ENCODE measurements at places on chromosomes 4 and X. TPM values are rescaled to one million over a fixed set of nuclear protein-coding genes. Genes with fewer than 3 reads are reported as not detected.

The TRAPPC11 gene
- total RNA-seq = 76.9 TPM

The RWDD4 gene
- total RNA-seq = 19.1 TPM

- no peak for DNase-seq
Measured at GRCh38 chr4:7646384-7647061, 211.8 kb upstream of the PSAPL1 start.

DNA sequence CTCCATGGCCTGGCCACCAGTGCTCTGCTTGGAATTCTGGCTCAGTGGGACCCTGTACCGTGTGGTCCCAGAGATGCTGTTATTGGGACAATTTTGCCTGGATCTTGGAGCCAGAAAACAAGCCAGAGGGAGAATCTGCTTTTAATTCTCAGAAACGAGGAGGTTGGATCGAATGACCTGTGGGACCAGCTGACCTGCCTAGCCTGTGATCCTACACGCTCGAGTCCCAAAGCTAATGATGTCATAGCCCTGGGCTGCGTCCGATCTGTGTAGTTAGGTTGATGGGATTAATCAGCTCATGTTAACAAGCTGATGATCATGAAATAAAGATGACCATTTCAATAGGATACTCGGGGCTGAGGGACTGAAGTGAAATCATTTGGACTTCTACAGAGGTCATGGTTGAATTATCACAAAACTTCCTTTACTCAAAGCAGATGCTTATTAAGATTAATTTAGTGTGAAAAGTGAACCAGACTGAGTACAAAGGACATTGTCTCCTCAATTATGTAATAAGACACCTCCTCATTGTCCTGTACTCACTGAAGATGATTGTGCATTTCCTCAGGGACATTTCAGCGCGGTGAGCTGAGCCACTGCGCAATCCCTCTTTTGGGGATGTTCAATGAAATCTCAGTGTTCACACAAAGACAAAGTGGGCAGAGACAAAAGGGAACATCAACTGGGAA is 51.9 kb upstream of the STX18 start:
- no peak for DNase-seq

The TKTL1 gene
- 0.38 TPM for total RNA-seq

The ATOH1 gene
- total RNA-seq = not detected

The ZNF157 gene
- total RNA-seq = 0.19 TPM

The HTT-AS gene
- total RNA-seq = not detected

The CBR4 gene
- 11.6 TPM for total RNA-seq

DNA sequence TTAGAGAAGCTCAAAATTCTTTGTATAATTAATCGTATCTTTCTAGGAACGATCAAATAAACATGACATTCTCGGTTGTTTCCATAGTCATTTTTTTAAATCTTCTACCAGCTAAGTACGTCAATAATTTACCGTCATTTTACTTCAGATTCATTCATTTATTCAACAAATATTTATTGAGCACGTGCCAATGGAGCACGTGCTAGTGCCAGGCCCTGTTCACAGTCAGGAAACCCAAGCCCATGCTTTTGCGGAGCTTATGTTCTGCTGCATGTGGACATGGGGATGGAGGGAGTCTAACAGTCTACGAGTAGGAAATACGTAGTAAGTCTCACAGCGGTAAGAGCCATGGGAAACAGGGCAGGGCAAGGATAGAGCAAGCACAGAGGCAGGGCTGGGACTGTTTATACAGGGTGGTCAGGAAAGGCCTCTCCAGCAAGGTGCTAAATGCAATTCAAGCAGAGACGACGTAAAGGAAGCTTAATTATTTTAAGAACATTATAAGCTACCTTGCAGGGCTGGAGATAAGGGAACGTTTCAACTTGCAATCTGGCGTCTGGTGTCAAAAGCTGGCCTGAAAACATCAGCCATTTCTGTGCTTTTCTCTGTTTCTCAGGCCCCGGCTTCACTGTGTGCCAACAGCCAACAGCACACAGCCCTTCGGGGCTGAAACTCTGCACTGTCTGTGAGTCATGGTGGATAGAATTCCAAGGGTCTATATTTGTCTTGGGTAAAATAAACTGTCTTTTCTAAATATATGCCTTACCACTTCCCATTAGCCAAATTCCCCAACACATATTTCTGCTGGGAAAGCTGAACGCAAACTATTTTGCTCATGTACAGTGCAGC is 517.1 kb upstream of the ZFP42 start:
- no peak for DNase-seq

GRCh38 chr4:75919920-75920319 is 17.7 kb upstream of the PPEF2 start:
- DNase-seq = no peak

GRCh38 chrX:69101683-69102251 is 63.5 kb downstream of the PJA1 start:
- DNase-seq = no peak

- DNase-seq = no peak
Measured at GRCh38 chrX:19496711-19497110, 18.6 kb downstream of the MAP3K15 start.

The MBTPS2 gene
- 10.0 TPM for total RNA-seq

The TLR3 gene
- total RNA-seq = 11.9 TPM

The ARHGAP10 gene
- total RNA-seq = 56.4 TPM

DNA sequence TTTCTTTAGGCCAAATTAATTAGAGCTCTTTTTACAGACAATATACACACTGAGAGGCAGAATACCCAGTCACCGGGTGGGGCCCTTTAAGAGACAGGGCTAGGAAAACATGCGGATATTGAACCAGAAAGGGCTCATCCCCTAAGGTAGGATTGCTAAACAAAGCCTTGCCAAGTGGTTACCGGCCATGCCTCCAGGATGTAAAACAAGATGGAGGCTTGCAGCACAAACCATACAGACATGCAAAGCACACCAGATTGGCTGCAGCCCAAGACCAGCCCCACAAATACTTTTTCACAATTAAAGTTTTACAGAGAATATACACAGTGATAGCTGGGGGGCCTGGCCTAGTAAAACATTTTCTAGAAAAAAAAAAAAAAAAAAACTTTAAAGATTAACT is 210.0 kb downstream of the KLHL4 start:
- no peak for DNase-seq

The VCX gene
- total RNA-seq = not detected

The EFHC2 gene
- total RNA-seq = 1.6 TPM

The APOO gene
- total RNA-seq = 10.0 TPM

GRCh38 chr4:59960143-59960542 is 1240.0 kb upstream of the ADGRL3 start:
- DNase-seq = no peak

GRCh38 chr4:40307627-40308497 is 27.3 kb upstream of the CHRNA9 start:
- no peak for DNase-seq

DNA sequence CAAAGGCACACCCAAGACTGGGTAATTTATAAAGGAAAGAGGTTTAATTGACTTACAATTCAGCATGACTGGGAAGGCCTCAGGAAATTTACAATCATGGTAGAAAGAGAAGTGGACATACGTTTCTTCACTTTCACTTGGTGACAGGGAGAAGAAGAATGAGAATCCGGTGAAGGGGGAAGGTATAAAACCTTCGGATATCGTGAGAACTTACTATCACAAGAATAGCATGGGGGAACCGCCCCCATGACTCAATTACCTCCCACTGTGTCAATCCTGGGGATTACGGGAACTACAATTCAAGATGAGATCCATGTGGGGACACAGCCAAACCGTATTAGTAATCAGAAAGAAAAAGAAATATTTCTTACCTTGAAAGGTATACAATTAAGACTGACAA is 782.9 kb upstream of the HS3ST1 start:
- no peak for DNase-seq

- no peak for DNase-seq
Measured at GRCh38 chr4:3305610-3306371, 13.0 kb downstream of the RGS12 start.

GRCh38 chr4:874056-874455 is 48.1 kb upstream of the CPLX1 start:
- no peak for DNase-seq

The CBLL2 gene
- total RNA-seq = not detected

DNA sequence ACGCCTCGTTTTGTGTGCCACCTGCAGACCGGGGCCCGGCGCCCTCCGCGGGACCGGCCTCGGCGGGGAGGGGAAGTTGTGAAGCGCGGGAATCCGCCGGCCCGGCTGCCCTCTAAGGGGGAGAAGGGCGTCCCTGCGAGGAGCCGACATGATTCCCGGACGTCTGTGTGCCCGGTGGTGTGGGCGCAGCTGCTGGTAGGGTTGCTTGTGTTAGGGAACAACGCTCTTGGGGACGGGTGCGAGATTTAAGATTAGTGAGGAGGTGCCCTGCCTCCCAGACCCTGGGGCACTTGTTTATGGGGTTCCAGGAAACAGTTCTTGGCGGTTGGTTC is 627 bp downstream of the CDKN2AIP start:
- no peak for DNase-seq

DNA sequence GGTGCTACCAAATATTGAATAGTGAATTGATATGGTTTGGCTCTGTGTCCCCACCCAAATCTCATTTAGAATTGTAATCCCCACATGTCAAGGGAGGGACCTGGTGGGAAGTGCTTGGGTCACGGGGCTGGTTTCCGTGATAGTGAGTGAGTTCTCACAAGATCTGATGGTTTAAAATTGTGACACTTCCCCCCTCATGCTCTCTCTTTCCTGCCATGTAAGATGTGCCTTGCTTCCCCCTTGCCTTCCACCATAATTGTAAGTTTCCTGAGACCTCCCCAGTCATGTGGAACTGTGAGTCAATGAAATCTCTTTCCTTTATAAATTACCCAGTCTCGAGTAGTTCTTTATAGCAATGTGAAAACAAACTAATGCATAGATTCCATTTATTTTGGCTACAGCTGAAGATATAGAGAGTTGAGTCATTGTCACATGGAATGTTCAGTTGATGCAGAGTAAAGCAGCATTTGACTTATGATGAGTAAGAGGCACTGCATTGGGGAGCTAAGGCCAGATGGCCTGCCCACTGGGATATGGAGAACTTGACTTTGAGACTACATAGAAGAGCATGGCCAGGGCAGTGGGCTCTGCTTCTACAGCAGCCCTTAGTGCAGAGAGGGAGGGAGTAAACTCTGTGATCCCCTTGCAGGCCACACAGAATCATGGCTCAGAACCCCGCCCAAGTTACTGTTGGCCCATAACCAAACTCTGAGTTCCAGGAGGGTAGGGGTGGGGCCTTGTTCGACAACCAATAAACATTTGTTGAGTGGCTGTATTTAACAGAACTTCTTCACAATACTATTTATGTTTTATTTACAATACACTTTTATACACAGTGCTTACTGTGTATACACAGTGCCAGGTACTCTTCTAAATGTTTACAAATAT is 34.2 kb downstream of the RAI2 start:
- no peak for DNase-seq

The RGN gene
- total RNA-seq = 4.0 TPM

The TEC gene
- 3.8 TPM for total RNA-seq

The AREG gene
- total RNA-seq = 41.2 TPM

Data from omental fat pad (tissue), 4 donors.